Cortex of kidney (tissue), 1 donor: ENCODE measurements at places on chromosomes 6 and 20.

- DNase-seq: no peak
Measured at GRCh38 chr20:31551163-31552081, 37.2 kb downstream of the HM13 start.

GRCh38 chr6:149734915-149735314 is 11.4 kb downstream of the NUP43 start:
- no peak for DNase-seq

DNA sequence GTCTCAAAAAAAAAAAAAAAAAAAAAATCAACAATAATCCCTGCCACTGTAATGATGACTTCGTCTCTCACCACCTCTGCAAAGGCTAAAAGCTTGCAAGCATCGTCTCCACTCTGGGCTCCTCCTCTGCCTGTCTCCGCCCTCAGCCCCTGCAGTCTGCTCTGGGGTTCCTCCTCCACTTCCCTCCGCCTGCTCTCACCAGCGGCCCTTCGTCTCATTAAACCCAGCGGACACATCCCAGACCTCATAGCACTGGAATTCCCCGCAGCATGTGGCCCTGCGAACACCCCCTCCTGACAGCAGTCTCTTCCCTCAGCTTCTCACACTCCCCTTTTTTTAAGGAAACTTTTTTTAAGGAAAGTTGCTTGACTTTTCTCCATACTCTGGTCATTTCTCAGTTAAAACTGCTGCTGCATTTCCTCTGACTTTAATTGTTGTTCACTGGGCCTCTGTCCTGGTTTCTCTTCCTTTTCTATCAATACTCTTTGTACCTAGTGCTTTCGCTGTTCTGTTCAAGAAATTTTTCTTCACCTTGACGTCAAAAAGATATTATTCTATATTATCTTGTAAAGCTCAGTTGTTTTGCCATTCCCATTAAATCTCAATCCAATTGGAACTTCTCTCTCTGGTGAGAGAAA is 70.9 kb upstream of the PLEKHG1 start:
- no peak for DNase-seq

GRCh38 chr20:60104993-60105803 is 147.0 kb downstream of the CDH26 start:
- no peak for DNase-seq
